ENCODE measurements at places on chromosomes 1 and 21.

DNA sequence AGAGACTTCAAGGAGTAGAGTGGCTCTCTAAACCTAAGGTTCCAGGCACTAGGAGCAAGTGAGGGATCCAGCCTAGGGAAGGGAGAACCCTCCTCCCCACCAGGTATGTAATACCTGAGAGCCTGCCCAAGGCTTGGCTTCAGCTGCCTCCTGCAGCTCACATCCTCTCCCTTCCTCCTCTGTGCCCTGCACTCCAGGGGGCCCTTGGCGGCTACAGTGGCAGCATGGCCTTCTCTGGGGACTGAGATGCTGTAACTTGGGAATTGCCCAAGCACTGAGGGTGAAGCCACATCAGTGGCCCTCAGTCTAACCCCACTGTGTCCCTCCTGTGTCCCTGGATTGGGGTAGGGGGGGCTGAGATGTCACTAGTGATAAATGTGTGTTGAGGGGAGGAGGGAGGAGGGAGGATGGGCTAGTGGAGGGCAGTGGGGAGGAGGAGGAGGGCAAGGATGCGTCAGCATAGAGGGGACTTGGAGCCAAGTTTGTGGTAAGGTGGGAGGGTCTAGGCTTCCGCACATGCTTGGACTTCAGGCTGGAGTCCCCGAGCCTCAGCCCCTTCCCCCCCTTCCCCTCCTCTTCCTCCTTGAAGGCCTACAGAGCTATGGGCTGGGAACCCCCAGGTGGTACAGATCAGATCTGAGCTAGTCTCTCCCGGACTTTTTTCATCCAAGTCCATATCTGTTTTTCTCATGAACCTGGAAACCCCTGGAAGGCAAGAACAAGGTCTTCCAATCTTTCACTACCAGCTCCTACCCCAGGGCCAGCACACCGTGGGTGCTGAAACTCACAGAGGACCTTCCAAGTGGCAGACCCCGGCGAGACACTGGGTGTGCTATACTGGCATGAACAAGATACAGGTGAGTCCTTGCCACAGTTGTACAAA is 17.5 kb downstream of the COL9A2 start:
- no peak for DNase-seq

DNA sequence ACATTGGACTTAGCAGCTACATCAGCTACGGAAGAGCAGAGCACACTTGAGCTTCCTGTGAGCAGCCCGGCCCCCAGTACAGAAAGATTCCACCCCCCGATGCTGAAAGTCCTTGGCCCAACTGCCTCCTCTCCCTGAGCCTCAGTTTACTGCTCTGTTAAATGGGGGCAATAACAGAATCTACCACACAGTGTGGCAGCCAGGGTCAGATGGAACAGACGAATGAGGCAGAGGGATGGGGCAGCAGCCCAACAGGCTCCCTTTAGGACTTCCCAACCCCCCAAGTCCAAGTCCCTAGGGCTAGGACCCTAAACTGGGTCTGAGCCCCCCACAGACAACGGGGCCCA is 22.9 kb upstream of the C1QA start:
- no peak for DNase-seq

DNA sequence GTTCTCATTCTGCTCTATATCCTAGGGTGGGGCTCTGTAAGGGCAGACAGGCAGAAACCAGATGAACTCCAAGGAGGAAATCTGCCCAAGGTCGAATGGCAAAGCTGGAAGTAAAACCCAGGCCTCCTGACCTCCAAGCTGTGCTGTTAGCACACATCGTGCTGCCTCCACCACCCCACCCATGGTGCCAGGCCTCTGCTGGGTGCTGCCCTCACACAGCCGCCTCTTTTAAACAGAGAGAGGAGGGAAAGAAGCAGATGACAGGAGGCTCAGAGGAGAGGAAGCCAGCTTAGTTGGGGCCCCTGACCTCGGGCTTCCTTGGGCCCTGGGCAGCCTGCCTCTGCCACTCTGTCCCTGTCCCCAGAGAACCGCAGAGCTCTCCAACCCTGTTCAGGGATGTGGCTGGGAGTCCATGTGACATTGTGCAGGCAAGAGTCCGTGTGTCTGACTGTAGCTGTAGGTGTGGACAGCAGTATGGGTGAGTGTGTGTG is 1.1 kb downstream of the SYNC start:
- no peak for DNase-seq

GRCh38 chr21:37916310-37917051 is at the start of gene KCNJ6:
TSS of gene KCNJ6 (minus strand) at chr21:37916457. CDS start at chr21:37840682, 75,775 bp downstream.
- peak; percentile 88 for DNase-seq

GRCh38 chr1:30977105-30977504 is 68.5 kb upstream of the SDC3 start:
- no peak for DNase-seq

GRCh38 chr1:20404466-20404865 is 81.5 kb downstream of the CAMK2N1 start:
- DNase-seq = no peak

DNA sequence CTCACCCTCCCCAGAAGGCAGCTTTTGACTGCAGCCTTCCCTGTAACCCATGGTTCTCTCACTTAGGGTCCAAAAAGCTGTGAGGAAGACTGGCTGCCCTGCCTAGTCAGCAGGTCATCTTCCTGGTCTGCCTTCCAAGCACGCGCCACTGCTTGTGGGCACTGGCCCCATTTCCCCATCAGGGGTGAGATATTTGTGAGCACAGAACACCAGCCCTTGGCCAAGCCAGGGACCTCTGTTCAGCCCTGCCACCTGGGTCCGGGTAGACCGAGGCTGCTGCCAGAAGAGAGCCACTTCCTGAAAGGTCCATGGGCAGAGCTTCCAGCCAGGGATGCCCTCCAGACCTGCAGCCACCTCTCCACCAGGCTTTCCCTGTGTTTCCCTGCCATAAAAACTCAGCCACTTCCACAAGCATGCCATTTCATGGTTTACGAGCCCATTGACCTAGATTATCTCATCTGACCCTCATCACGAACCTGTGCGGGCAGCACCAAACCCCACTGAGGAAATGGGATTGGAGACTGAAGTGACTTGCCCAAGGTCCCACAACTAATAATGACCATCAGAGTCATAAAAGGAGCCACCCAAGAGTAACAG is 40.5 kb downstream of the GLIS1 start:
- DNase-seq = no peak

GRCh38 chr1:20588634-20589225 is at the start of gene CDA:
TSS of gene CDA (plus strand) at chr1:20589097. CDS start at chr1:20589130, 33 bp downstream.
- no peak for DNase-seq

DNA sequence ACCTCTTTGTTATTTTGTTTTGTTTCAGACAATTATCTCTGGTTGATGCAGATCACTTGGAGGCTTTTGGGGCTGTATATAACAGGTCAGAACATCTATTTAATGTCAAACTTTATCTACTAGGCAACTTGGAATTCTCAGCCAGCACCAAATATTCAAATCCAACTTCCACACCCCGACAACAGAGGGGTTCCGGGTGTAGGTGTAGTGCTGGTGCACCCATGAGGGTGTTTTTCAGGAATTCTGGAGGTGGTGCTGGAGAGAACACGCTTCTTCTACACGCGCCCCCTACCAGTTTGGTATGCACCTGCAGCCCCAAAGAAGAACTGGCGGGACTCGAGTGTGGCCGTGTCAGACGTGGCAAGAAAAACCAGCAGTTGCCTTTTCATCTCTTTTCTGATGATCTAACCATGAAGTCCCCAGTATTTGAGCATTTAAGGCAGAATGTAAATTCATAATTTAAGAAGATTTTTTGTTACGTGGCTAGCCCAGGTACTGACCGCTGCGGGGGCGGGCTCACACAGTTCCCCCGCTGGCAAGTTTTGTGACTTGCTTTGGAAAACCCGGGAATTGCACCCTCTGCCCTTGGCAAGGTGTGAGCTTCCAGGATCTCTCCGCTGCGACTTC is 462 bp upstream of the TLCD4 start:
- DNase-seq = peak; percentile 84

DNA sequence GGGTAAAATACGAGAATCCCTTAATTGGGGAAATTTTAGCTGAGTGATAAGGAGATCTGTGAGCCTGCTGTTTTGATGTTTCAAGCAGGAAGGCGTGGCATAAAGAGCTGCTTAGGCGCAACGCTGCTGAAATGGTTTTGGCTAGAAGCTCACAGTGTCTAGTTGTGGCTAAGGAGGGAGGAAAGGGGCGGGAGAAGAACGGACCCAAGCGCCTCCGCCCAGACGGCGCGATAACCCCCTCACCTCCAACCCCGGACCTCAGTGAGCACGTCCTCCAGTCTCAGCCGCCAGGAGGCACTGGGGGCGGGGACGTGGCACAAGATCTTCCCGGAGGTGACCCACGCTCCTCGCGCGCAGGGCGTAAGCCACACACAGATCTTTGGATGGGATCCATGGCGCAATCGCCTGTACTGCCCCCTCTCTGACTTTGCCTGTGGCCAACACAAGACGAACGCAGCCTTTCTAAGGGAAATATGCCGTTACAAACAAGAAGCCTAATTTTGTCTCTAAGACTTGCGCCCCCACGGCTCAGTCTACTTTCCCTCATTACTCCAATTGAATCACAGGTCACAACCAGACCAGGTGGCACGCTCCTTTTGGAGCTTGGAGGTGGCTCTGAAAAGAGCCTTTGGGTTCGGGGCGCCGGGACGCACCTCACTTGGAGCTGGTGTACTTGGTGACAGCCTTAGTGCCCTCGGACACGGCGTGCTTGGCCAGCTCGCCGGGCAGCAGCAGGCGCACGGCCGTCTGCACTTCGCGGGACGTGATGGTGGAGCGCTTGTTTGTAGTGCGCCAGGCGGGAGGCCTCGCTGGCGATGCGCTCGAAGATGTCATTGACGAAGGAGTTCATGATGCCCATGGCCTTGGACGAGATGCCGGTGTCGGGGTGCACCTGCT is 23.4 kb upstream of the RNF187 start:
- no peak for DNase-seq

- DNase-seq = no peak
Observed at GRCh38 chr1:24621121-24621520, 22.0 kb upstream of the SRRM1 start.

- DNase-seq = no peak
Observed at GRCh38 chr1:173853074-173853473, 14.7 kb downstream of the GAS5 start.

DNA sequence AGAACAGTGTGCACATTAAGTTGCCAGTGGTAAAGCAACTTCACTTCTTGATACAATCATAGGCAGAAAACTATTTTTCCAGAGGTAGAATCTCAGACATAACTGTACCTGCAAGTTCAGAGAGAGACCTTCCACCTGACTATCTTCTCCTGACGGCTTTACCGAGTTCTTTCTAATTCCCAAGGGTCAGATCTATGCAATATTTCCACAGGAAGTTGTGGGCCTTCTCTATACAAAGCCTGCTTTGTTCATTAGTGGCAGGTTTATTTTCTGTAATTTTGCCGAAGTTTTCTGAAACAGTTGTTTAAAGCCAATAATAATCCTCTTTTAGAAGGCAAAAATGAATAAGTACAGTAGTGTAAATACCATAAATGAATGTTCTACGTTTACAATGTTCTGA is 58.2 kb upstream of the RCC1 start:
- no peak for DNase-seq

DNA sequence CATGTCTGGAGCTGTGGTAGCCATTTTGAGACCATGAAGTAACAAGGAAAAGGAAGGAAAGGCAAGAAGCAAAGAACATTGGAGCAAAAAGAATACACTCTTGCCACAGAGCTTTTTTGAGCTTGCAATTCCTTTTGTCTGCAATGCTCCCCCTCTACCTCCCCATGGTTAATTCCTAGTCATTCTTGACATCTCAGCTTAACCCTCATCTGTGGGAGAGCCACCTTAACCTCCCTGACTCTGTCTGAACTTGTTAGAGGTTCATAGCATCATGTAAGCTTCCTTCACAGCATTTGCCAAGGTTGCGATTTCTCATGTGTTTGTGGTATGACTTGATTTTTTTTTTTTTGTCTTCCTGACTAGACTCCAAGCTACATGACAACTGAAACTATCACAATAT is 564.1 kb upstream of the PLXNA2 start:
- no peak for DNase-seq

DNA sequence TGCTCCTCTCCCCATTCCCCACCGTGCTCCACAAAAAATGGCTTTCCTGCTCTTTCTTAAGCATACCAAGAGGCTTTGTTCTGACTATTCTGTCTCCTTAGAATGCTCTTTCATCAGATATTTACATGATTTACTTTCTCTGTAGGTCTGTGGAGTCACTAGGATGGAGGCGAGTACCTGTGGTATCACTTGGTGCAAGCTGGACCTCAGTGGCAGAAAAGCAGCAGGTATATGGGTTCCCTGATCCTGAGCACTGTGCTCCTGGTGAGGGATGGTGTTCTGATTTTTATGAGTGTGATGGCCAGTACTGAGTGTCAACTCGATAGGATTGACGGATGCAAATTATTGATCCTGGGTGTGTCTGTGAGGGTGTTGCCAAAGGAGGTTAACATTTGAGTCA is 10.0 kb downstream of the C1orf87 start:
- no peak for DNase-seq

GRCh38 chr1:95133687-95134086 is 16.5 kb downstream of the TLCD4 start:
- DNase-seq = no peak

GRCh38 chr1:19622204-19622603 is 21.9 kb upstream of the NBL1 start:
- no peak for DNase-seq

DNA sequence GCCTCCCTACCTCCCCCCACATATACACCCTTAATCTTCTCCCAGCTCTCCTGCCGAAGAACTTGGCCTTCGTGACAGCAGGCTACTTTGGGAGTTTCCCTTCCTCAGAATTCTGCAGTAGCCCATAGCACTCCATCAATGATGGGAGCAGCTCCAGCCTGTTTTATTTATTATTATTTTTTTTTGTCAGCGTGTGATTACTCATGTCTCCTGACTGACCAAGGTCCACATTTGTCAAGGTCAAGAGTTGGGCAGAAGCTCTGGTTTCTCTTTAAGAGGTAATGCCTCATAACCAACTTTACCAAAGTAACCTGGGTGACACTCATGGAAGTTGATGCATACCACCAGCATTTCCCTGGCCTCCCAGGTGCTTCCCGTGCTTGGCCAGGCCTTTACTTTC is 125.4 kb downstream of the ZZZ3 start:
- no peak for DNase-seq

DNA sequence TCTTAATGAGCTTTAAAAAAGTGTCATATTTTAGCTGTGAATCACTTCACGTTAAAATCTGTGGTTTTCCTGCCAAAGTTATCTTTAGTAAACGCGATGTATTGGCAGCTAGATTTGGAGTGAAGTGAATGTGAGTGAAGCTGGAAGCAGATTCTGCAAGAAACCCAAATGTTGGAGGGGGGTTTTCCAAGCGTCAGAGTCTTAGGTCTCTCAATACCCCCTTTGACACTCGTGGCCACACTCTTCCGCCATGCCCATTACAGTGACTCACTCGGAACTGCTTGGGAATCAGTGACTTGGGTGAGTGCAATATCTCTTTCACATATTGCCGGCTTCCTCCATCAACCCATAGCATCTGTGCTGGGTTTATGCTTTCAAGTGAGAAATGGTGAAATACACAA is 17.5 kb downstream of the B3GALT5 start:
- DNase-seq = no peak

DNA sequence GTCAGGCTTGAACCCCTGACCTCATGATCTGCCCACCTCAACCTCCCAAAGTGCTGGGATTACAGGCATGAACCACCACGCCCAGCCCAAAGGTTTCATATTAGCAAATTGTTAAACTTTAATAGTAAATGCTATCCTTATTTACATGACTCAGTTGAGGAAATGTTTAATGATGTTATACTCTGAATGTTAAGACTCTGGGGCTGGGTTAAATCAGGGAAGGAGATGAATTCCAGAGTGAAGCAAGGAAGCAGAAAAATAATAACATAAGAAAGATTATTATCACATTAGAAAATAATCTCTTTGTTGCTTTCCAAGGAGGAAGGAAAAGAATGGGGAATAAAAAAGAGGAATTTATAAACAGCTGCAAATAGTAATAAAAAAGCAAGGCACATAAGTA is 105.3 kb downstream of the PTGS2 start:
- DNase-seq = no peak
